Mucosa of descending colon (tissue), 3 donors: ENCODE measurements at places on chromosomes 4 and X. TPM values are rescaled to one million over a fixed set of nuclear protein-coding genes. Genes with fewer than 3 reads are reported as not detected.
A peak's percentile ranks its signal among the peaks of the same experiment; 100 is the strongest.

GRCh38 chrX:51420610-51421009, 75.8 kb downstream of the NUDT11 start:
- DNase-seq, result no peak

GRCh38 chr4:72486991-72487390, 82.0 kb downstream of the ADAMTS3 start:
- no peak for DNase-seq

- no peak for DNase-seq
Observed at GRCh38 chr4:102858828-102859464, 9.8 kb upstream of the CISD2 start.

DNA sequence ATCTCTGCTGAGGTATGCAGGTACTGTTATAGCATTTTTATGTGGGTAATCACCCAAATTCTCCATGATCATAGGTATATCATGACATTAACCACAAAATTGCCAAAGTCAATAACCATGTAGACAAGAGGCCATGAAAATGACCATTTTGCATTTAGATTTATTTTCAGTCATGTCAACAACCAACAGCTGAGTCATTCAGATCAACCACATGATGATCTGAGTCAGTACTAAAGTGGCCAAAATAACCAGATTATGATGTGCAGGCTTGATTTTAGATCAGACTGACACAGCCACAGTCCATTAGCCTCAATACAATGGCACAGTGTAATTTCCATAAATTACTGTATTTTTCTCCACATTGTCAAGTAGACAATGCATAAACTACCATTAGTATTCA, 240.5 kb downstream of the GRIA3 start:
- no peak for DNase-seq

DNA sequence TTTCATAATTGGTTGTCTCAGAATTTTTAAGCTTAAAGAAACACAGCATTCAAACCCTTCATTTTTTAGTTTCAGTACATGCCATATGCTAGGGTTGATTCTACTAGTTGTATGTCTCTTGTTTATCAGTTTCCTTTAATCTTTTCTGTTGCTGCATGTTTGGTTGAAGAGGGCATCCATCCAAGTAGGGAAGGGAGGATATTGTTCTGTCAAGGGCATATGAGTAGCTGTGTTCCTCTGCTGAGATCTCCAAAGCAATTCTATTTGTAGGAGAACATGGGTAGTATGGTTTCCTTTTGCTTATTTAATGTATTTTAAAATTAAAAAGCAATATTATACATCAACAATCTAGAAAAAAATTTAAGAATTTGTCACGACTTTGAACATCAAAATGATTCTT, 167.7 kb downstream of the FHIP1A start:
- no peak for DNase-seq

- no peak for DNase-seq
Observed at GRCh38 chrX:137430984-137431475, 134.9 kb upstream of the ZIC3 start.

GRCh38 chr4:125313497-125313896, 1.3 kb upstream of the FAT4 start:
- DNase-seq, result peak; percentile 66

GRCh38 chrX:14758029-14758491, 114.8 kb downstream of the FANCB start:
- no peak for DNase-seq

GRCh38 chr4:125518281-125518680, 203.5 kb downstream of the FAT4 start:
- no peak for DNase-seq

DNA sequence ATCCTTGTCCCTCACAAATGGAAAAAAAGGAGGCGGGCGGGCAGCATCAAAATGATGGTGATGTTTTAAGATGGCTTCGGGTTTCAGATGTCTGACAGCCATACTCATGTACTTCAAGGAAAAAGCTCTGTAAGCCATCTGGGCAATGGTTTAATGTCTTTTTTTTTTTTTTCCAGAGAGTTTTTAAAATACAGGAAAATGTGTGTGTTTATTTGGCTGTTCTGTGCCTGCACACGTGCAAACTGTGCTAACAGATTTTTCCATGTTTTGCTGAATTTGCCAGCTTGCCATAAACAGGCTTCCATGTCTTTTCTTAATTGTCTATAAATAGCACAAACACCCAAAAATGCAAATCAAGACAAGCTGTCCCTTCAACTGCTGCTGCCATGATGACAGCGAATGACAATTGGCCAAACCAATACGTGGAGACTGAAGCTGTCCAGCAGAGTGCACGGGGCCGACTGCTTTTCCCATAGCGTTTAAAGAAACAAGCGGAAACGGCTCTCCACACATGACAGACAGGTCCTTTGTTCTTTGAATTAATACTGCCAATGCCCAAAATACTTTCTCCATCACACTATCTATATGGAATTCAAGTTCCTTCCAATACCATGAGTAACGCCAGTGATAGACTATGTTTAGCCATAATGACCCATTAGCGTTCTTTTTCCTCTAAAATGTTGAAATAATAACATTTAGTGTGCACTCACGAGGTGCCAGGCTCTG, 35.7 kb downstream of the AFAP1 start:
- no peak for DNase-seq

DNA sequence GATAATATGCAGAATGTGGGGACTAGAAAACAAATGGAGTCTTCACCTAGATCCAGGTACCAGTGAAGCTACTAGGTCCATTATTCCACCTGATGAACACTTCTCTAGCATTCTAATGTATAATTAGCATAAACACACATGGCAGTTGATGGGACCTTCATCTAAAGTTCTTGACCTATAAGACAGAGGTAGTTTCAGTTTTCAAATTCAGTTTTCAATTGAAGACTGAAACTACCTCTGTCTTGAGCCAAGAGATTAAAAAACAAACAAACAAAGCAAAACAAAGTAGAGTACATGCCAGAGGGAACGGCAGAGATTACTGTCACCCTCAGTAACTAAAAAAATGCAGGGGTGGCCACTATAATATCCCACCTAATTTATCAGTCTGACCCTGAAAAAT, 199.9 kb upstream of the NEIL3 start:
- no peak for DNase-seq

- DNase-seq, result no peak
Observed at GRCh38 chrX:66919280-66919832, 280.5 kb upstream of the EDA2R start.

DNA sequence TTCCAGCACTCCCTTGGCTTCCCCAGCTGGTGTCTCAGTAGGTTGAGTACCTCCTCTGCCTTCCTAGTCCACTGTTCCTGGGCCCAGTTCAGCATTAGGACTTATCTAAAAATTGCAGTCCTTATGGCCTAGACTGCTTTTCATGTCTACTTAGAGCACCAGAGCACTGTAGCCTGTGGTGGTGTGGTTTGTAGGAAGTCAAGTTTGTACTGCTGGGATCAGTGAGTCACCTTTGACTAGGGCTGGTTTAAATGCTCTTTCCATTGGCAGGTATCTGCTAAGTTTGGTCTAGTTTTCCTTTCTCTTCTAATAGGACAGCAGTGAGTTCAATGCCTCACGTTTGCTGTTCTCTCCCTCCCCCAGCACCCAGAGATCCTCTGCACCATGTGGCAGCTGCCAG, 233.6 kb upstream of the WDFY3 start:
- no peak for DNase-seq

Gene EVC
- 4.6 TPM for total RNA-seq

Gene DMD
- total RNA-seq, result 140 TPM

Gene PPAT
- 7.9 TPM for total RNA-seq
